Left ventricle myocardium superior (tissue), 1 donor: ENCODE measurements at places on chromosomes 1 and 21. TPM values are rescaled to one million over a fixed set of nuclear protein-coding genes. Genes with fewer than 3 reads are reported as not detected.

Gene FOXJ3
- total RNA-seq: 35.1 TPM

Gene CRYZL1
- total RNA-seq: 25.2 TPM

Gene RIMS3
- 0.92 TPM for total RNA-seq

Gene TMPRSS15
- not detected for total RNA-seq
